ENCODE measurements at places on chromosomes 2 and 18.

DNA sequence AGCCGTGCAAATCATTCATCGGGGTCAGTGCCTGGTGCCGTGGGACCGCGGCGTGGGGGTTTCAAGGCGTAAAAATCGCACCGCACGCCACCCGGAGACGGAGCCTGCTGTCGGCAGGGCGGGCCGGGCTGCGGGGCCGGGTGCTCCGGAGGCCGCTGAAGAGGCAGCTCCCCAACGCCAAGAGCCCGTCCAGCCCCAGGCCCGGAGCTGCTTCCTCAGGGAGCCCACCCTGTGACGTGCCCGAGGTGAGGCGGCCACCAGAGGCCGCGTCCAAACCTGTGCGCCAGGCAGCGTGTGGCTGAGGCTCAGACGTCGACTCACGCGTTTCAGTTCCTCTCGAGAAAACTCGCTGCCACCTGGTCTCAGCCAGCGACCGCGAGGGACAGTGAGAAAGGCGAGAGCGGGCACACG, 98.1 kb downstream of the NFATC1 start:
- DNase-seq, result no peak

DNA sequence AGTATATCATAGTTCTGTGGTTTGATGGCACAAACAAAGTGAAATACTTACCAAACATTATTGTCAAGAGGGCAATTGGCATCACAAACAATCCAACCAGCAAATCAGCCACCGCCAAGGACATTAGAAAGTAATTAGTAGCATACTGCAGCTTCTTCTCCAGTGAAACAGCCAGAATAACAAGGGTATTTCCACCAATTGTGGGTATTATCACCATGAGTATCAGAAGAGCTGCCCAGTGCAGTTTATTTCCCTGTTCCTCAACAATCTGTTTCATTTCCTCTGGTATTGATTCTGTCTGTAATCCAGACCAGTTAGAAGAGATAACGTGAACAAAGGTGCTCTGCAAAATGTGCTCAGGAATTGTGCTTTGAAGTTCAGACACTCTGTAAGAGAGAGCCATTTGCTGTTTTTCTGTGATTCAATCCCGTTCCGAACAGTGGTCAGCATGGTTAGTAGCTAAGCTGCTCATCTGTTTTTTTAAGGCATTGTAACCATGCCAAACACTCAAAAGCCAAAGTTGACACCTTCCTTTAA, 1.4 kb downstream of the HTR2B start:
- no peak for DNase-seq

GRCh38 chr18:12296457-12296856, 11.6 kb upstream of the TUBB6 start:
- no peak for DNase-seq

- DNase-seq, result no peak
Observed at GRCh38 chr2:18829251-18829902, 240.0 kb upstream of the NT5C1B start.

DNA sequence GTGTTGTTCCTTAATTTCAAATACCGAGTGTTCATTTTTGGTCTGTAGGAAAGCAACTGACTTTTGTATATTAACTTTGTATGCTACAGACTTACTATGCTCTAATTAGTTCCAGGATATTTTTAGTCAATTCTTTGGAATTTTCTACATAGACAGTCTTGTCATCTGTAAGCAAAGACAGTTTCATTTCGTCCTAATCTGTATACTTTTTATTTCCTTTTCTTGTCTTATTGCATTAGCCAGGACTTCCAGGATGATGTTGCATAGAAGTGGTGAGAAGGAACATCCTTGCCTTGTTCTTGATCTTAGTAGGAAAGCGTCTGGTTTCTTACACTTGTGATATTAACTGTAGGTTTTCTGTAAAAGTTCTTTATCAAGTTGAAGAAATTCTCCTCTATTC, 56.5 kb downstream of the EPC2 start:
- no peak for DNase-seq

- DNase-seq, result no peak
Observed at GRCh38 chr2:240333985-240334384, 101.5 kb upstream of the GPC1 start.

DNA sequence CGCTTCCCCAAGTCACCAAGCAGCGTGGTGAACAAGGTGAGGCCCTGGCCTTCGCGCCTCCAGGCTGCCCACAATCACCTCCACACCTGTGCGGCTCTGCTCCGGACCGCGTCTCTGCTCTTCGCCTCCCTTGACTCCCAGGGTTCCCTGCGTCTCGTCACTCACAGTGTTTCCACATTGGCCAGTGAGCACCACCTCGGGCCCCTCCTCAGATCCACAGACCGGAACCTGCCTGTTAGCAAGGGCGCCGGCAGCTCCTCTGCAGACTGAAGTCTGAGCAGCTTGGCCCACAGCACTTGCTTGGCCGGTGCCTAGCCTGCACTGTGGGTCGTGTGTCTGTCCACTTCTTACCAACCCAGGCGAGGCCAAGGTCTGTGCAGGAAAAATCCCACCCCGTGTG, 155.3 kb upstream of the ALKAL2 start:
- no peak for DNase-seq

DNA sequence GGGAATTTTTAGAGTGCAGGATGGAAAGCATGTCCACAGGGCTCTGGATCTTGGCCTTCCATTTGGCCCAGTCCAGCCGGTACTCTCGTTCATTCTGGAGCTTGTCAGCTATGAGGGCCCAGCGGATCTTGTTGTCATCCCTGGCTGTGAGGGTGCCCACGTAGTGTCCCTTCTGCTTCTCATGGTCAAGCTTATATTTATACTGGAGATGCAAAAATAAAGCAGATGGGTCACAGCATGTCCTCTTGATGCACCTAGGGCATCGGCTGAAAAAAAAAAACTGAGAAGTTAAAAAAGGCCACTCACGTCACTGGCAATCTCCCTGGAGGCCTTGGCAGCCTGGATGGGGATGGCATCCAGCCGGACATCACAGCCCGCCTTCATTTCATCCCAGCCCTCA, 160.5 kb downstream of the RIF1 start:
- no peak for DNase-seq

DNA sequence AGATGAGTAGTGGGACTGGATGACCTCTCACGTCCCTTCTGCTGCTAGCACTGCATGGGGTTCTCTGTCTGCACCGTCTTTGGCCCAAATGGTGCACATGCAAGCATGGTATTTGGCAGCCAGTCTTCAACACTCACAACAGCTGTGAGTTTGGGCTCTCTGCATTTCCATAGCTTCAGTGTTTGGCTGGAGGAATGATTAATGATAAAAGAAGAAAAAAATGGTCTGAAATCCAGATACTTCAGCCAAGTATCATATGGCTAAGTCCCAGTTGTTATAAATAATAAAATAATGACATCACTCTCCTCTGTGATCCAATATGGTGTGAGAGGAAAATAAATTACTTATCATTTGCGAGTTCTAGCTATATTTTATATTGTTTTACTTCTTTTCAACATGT, 173.3 kb downstream of the DCDC2C start:
- DNase-seq, result no peak

GRCh38 chr2:225590932-225591331, 191.4 kb downstream of the NYAP2 start:
- no peak for DNase-seq

DNA sequence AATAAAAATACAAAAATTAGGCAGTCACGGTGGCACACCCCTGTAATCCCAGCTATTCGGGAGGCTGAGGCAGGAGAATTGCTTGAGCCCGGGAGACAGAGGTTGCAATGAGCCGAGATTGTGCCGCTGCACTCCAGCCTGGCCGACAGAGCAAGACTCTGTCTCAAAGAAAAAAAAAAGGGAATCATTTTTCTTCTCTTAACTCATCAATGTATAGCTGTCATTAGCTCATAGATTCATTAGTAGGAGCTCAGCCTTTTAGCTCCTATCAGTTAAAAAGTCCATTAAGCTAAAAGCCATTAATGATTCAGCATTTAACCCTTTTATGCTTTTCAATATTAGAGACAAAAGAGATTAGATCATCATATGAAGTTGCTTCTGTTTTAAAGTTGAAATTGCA, 5.8 kb upstream of the NBAS start:
- DNase-seq, result no peak

DNA sequence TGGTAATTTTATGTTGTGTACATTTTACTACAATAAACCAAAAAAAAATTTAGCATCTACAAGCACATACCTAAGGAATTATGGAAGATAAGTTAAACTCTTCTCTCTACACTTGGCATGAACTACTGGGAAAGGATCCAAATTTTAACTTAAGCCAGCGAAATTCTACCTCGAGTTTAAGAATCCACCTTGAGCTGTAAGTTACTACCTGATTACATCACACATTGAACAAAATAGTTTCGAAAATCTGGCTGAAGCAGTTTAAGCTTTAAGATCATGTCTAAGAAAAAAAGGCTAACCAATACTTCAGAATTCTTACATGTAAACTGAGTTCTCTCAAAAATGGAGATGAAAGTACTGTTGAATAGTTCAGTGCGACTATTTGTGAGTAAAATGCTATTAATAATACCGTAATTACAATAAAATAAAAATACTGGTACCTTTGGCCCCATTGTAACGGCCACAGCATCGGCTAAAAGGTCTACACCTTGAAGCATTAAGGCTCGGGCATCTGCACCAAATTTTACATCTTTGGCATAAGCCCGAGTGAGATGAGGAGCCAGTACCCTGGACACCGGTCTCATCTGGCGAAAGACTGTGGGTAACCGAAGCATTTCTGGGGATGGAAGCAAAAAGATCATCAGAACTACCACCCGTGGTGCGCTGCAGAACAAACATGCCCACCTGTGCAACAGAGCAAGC, 1.3 kb downstream of the HSPD1 start:
- DNase-seq, result no peak

DNA sequence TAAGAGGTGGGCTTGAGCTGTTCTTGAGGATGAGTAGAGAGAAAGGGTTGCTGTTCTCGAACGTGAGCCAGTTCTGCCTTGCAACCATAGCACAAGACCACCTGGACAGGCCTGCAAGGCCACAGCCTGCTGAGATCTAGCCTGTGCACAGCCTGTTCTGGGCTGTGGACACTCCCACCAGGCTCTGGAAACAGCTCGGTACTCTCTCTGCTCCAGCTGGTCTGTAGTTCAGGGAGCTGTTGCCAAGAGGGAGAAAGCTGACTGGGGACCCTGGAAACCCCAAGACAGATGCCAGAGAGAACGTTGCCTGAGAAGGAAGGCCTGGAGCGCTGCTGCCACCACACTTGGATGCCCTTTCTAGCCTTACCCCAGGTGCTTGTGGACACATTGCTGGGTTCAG, 69.8 kb downstream of the CTIF start:
- no peak for DNase-seq

DNA sequence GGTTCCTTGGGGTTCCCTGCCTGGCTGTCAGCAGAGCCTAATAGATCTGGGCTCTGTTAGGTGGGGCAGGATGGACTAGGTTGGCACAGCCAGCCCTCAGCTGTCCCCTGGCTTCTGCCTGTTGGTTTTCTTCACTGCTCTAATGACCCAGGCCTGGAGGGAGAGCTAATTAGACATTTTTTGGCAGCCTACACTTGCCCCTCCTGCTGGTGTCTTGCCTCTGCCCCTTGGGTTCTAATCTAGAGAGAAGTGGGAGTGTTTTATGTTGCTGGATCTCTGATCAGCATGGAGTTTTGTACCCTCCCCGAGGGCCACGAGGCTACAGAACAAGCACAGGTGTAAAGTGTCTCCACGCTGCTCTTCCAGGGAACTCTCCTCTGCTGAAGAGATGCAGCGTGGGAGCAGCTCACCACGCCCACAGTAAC, 199.4 kb upstream of the RASGRP3 start:
- no peak for DNase-seq

- DNase-seq, result peak; percentile 41
Observed at GRCh38 chr2:234550511-234551107, 53.7 kb upstream of the ARL4C start.

DNA sequence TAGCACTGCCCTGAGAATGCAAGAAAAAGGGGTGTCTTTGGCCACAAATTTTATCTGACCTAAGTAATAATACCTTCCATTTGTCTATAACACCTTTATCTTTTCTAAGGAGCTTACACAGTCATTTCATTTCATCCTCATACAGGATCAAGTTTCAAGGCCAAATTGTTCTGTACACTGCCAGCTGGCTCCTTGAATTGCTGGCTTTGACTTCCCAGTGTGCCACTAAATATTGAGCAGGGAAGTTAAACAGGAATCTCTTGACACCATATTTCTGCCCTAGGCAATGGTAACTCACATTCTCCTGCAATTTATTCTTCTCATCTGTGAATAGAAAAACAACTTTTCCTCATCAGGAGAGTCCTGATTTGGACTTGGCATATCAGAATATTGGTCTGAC, 195.1 kb upstream of the LRP1B start:
- DNase-seq, result no peak

GRCh38 chr2:12624905-12625598, 91.7 kb upstream of the TRIB2 start:
- no peak for DNase-seq

- DNase-seq, result no peak
Observed at GRCh38 chr2:182717416-182717815, 1.4 kb downstream of the DNAJC10 start.

DNA sequence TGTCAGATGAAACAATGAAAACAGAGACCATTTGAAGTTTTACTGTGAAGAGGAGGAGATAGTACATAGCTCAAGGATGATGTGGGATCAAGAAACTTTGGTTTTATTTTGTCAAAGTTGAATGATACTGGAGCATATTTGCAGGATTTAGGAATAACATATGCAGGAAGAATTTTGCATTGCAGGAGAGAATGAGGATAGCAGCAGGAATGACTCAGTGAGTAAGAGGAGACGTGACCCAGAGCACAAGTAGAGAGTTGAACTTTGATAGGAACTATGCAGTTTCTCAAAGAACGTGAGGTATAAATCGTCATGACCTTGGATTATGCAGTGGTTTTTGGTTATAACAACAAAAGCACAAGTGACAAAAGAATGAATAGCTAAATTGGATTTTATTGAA, 47.7 kb downstream of the MAPRE2 start:
- DNase-seq, result no peak

DNA sequence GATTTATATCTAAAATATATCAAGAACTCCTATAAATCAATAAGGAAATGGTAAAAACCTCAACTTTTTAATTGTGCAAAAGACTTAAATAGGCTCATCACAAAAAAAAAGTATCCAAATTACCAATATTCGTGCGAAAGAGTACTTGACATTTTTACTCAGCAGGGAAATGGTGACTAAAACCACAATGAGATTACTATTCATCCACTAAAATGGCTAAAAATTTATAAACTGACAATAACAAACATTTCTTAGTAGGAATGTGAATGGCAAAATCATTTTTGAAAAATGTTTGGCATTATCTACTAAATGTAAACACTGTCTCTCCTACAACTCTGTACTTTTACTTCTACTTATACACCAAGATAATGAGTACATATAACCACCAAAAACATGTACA, 184.8 kb upstream of the RND3 start:
- no peak for DNase-seq

DNA sequence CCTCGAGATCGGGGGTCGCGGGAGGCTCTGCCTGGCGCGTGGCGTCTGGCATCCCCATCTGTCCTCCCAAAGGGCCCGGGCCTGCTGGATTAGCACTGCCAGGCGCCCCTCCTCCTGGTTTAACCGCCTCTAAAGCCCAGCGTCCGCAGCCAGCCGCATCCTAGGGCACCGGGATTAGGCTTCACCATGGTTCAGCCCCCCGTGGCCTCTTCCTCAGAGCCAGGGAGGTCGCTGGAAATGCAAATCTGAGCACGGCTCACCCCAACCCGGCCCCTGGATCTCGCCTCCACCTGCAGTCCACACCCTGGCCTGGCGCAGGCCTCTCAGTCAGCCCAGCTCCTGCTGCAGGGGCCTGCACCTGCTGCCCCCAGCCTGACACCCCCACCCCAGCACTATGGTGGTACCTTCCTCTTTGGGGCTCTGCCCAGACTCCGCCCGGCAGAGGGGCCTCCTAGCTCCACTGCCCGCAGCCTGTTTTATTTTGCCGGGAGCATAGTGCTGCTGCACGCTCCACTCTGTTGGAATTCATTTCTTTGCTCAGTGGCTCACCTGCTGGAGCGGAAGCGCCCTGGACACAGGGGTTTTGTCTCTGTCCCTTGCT, 13.2 kb downstream of the PRELID3A start:
- no peak for DNase-seq

Measured in activated naive CD8-positive, alpha-beta T cell treated with anti-CD3 and anti-CD28 coated beads for 36 hours (primary cell).